ENCODE measurements at places on chromosomes 3 and 15. TPM values are rescaled to one million over a fixed set of nuclear protein-coding genes. Genes with fewer than 3 reads are reported as not detected.
A peak's percentile ranks its signal among the peaks of the same experiment; 100 is the strongest.

DNA sequence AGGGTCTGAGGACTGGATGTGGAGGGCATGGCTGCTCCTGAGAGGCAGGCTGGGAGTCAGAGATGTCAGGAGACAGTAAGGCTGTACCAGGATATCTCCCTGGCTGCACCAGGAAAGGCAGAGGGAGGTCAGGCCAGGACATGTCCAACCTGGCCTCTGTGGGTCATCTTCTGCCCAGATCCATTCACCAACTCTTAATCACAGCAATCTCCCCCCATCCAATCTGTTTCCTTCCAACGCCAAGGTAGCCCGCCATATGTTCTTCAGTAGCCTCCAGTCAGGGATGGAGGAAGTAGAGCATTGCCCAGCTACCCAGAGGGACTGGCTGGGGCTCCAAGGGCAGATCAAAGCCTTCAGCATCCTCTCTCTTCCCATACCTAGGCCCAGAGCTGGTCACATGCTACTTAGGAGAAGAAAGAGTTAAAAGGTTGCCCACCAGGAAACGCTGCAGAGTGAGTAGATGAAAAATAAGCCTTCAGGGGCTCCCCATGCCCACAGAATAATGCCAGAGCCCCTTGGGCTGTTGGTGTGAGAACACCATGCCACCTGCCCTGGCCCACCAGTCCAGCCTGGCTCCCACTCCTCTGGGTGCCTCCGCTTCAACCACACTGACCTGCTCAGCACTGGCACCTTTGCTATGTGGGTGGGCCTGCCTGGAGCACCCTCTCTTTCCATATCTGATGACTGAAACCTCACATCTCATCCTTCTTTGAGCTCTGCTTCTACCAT lies 176.8 kb downstream of the MEGF11 start:
- no peak for DNase-seq

DNA sequence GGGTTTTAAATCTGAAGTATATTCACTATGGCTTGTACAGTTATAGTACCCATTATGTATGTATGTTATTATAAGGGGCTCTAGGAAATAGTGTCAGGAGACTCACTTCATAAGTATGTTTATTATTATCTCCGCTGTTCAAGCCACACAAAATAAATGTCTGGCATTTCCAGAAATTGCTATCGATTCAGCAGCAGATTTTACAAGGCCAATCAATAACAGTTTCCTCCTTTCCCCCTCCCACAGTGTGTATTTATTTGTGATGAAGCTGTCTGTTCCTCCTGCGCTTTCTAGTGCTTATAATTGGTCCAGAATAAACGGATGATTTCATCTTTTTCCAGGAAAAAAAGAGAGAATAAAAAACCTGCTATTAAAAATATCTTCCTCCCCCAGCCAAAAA lies 134.2 kb upstream of the LPP start:
- no peak for DNase-seq

DNA sequence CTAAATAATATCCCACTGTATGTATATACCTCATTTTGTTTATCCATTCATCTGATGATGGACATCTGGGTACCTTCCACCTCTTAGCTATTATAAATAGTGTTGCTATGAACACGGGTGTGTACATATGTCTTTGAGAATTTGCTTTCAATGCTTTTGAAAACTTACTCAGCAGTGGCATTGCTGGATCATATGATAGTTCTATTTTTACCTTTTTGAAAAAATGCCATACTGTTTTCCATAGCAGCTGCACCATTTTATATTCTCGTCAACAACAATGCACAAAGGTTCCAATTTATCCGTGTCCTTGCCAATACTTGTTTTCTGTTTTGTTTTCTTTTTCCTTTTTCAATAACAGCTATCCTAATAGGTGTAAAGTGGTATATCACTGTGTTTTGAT lies 77.1 kb downstream of the PEAK1 start:
- DNase-seq, result no peak

DNA sequence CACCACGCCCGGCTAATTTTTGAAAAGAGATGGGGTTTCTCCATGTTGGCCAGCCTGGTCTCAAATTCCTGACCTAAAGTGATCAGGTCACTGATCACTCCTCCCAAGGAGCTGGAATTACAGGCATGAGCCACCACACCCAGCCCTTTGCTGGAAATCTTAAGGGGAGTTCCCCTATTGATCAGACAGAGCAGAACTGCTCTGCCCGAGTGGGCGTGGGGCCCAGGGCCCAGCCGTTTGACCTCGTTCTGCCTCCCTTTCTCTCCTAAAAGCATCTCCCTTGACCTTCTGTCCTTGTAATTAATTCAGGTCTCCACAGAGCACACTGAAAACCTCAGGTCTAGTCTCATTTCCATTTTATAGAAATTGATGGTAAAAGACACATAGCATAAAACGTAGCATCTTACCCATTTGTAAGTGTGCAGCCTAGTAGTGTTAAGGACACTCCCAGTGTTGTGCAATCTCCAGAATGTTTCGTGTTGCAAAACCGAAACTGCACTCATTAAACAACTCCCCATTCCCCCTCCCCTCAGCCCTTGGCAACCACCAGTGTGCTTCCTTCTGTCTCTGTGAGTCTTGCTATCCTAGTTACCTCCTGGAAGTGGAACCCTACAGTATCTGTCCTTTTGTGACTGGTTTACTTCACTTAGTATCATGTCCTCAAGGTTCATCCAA lies 89.3 kb downstream of the SLCO3A1 start:
- peak; percentile 79 for DNase-seq

GRCh38 chr15:85622221-85622831 lies 172.4 kb downstream of the KLHL25 start:
- no peak for DNase-seq

DNA sequence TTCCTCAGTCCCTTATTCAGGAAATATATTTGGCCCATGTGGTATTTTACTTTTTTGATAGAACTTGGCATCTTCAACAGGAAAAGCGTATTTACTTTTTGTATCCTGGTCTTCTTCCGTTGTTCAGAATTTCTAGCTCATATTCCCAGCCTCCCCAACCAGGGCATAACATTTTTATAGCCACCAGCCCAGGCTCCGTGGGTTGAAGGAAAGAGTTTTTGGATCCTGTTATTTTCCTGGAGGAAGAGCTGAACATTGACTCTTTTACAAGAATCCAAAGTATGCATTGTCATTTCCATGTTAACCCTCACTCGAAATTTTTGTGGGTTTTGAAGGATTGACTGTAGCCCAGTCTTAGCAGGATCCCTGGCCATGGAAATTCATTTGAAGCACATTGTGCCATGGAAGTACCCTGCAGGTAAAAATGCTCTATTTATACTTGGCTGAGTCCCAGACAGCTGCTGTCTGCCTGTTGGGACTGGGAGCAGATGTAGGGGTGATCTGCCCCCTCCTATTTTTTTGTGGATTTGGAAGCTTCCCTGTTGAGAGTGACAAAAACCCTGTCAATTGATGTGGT lies 98.8 kb downstream of the AKAP13 start:
- peak; percentile 75 for DNase-seq

- no peak for DNase-seq
Observed at GRCh38 chr15:40871749-40872617, 2.1 kb downstream of the RHOV start.

DNA sequence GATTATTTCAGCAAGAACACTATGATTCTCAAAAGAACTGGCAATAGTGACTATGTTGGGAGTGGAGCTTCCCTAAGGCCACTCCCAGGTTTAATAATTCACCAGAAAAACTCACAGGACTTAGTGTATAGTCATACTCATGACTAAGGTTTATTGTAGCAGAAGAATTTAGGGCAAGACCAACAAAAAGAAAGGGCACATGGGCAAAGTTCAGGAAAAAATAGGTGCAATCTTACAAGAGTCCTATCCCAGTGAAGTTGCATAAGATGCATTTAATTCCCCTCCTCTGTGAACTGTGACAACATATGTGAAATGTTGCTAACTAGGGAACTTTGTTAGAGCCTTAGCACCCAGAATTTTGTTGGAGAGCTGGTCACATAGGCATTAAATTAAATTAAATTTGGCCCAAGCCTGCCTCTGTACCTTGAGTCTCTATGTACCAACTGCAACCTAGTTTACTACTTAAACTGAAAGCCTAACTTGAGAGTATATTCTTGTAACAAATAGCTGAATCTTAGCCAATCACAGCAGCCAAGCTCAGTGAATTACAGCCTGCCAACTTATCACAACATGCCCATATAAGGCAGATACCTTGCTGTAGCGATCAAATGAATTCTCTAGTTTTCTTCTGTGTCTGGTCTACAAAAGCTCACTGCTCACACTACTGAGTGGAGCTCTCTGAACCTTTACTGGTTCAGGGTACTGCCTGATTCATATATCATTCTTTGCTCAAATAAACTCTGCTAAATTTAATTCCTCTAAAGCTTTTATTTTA lies 386.2 kb upstream of the ARHGEF26 start:
- DNase-seq, result peak; percentile 40

DNA sequence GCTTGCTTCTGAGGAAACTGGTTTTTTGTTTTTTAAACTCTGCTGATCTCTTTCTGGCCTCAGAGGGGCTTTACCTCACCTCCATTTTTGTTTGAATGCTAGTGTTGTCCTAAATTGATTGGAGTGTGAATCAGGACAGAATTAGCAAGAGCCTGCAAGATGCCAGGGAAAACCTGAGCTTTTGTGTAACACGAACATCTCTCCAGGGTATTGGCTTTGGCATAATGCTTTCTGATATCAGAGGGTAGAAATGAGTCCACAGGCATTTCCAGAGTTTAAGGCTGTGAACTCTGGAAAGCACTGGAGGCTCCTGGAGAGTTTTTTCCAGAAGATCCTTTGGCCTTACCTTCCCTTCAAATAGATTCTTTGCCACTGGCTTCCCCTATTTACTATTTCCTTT lies 87.1 kb downstream of the WDR76 start:
- DNase-seq, result no peak

- peak; percentile 67 for DNase-seq
Observed at GRCh38 chr3:188510366-188510765, 356.4 kb downstream of the LPP start.

- DNase-seq, result no peak
Observed at GRCh38 chr3:99640214-99640851, 1.9 kb downstream of the COL8A1 start.

DNA sequence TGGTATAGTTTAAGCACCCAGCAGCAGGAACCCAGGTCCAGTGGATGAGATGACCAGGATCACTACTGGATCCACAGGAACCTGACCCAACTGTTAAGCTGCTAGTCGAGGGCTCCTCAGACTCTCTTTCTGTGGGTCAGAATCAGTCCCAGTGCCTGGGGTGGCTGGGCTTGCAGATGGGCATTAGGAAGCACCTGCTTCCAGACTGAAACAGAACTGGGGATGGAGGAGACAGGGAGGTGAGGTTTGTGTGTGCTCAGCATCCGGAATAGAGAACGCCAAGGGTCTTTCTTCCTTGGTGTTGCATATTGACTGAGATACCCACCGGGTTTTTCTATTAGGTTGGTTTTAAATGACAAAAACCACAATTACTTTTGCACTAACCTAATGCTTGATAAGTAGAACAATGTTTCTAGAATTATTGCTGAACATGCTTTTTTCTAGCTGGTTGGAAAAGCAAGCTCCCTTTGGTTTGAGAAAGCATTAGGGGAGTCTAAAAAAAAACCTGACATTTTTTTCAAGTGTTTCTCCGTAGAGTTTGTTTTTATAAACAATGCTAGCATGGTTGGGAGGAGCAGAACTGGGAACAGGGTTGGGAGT lies 779 bp downstream of the ST3GAL6 start:
- no peak for DNase-seq

GRCh38 chr3:182717216-182717615 lies 76.1 kb upstream of the ATP11B start:
- DNase-seq, result no peak

- no peak for DNase-seq
Observed at GRCh38 chr3:100003609-100004503, 110.4 kb downstream of the FILIP1L start.

GRCh38 chr15:74497584-74497983 lies 36.6 kb upstream of the UBL7 start:
- DNase-seq, result peak; percentile 37

- peak; percentile 70 for DNase-seq
Observed at GRCh38 chr15:85878828-85879225, 84.1 kb upstream of the KLHL25 start.

DNA sequence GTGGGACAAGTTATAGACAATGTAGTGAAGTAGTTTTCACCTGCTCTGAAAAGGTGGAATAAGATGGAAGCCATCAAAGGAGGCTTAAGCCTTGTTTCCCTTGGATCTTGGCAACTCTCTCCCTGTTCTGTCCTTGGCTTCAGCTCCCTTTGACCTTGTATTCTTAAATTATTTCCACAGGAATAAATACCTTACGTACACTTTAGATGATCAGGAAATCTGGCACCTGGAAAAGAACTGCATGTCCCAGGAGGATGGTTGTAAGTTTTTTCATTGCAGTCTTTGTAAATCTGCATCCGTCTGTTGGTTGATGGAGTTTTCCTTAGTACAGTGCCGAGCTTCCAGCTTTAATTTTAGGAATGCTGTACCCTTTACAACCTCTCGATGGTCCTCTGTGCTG lies 11.8 kb downstream of the ST6GAL1 start:
- DNase-seq, result no peak

DNA sequence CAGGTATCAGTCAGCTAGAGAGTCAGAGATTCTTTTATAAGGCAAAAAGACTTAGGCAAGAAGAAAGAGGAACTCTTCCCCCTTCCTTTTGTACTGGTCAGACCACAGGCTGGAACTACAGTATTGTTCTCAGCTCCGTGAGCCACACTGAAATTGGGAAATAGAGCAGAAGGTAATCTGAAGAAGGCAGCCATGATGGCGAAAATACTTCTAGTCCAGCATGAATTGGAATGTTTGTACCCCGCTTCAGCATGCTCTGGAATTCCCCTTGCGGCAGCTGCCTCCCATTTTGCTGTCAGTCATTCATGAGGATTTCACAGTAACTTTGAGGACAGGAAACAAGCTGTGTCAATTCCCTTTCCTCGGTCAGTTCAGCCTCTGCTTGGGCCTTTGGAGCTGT lies 96.2 kb downstream of the CORO2B start:
- no peak for DNase-seq

PSTPIP1 gene
- 0.53 TPM for total RNA-seq

HTR3D gene
- total RNA-seq, result not detected

ACKR2 gene
- not detected for total RNA-seq

ITPKA gene
- total RNA-seq, result 15.0 TPM

IGF2BP2 gene
- 157 TPM for total RNA-seq

GXYLT2 gene
- total RNA-seq, result 8.0 TPM

C3orf85 gene
- not detected for total RNA-seq

ACOX2 gene
- 61.4 TPM for total RNA-seq

ARL14 gene
- 0.68 TPM for total RNA-seq

FHIT gene
- not detected for total RNA-seq

CKMT1A gene
- not detected for total RNA-seq
